ENCODE measurements at places on chromosomes 1 and 21.

DNA sequence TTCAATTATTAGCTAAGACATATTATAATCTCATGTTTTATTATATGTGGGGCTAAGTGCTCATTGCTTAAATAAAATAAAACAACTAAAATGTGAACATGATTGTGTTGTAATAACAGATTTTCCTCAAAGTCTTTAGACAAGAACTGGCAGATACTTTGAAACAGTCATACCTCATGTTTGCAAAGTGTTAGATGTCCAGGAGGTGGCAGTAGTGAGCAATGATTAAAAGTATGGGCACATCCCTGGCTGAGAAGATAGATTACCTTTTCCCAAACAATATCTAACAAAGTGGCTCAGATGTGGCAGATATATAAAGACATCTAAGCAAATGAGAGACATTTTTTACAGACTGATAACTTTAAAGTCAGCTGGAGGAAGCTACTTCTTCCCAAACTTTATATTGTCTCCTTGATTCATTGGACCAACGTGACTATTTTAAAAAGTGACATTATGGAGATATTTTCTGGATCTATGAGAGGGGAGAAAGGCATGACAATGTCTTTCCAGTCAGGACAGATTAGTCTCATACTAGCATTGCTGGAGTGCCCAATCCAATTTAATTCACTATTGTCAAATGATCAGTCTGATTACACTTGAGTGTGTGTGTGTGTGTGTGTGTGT is 269.8 kb downstream of the S1PR1 start:
- peak; percentile 57 for DNase-seq

DNA sequence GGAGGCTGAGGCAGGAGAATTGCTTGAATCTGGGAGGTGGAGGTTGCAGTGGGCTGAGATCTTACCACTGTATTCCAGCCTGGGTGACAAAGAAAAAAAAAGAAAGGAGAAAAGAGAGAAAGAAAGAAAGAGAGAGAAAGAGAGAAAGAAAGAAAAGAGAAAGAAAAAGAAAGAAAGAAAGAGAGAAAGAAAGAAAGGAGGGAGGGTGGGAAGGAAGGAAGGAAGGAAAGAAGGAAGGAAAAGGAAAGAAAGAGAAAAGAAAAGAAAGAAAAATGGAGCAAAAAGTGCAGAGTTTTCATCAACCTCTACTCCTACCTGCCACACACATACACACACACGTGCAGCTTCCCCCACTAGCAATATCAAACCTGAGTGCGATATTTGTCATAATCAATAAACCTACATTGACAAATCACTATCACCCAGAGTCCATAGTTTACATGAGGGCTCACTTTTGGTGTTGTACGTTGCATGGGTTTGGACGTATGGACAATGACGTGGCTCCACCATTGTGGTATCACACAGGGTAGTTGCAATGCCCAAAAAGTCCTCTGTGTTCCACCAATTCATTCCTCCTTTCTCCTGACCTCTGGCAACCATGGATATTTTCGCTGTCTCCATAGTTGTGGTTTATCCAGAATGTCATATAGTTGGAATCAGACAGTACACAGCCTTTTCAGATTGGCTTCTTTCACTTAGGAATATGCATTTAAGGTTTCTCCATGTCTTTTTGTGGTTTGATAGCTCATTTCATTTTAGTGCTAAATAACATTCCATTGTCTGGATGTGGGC is 36.5 kb downstream of the EVA1C start:
- no peak for DNase-seq

- no peak for DNase-seq
Measured at GRCh38 chr1:20087668-20088067, 17.7 kb downstream of the PLA2G5 start.

- no peak for DNase-seq
Measured at GRCh38 chr1:218164930-218165700, 120.0 kb upstream of the RRP15 start.

DNA sequence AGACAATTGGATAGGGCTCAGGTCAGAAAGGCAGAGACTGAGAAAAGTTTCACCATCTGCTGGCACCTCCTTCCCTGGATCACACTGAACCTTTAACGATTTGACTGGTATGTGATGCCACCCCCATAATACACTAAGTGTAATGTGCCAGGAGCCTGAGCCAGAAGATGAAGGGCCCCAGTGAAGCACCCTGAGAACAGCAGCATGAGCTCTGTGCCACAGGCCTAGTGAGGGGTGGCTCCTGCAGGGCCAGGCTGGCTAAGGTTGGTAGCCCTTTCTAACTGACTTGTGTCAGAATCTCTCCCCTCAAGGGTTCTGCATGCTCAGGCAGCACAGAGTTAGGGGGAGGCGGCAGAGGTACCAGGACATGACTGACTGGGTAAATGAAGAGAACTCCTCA is 38.9 kb downstream of the ARHGEF11 start:
- no peak for DNase-seq

GRCh38 chr1:168774241-168774640 is 45.2 kb upstream of the DPT start:
- no peak for DNase-seq

Measured in stimulated activated CD4-positive, alpha-beta T cell treated with anti-CD3 and anti-CD28 coated beads, Interleukin-4, amount 100 ng/mL, for 24 hours (primary cell).